ENCODE measurements at places on chromosomes 11 and 22.

- DNase-seq = no peak
These were observed 91.5 kb upstream of the BLID start for GRCh38 chr11:122207505-122207904.

DNA sequence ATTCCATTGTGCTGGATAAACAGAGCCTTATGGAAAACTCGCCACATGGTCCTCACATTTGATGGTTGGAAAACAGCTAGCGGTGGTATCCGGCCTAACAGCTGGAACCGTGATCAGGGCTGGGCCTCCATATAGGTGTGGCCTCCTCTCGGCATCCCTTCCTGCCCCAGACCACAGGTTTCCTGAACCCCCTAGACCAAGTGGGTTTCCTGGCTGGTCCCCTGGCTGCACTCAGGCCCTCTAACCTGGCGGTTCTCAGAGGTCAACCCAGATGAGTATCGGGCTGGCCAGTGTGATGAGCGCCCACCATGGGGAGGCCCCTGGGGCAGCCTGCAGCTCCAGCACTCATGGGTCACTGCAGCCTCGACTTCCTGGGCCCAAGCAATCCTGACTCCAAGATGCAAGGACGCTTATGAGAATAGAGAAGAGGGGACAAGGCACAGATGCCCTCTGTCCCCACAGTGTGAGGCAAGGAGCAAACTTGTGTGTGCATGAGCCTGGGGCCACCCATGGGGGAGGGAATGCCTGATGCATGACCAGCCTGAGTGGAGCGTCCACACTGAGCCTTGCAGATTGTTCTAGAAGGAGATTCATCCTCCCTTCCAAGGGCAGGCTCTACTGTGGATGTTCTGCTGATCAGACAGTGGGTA lies 53.4 kb upstream of the WNT7B start:
- DNase-seq = no peak

DNA sequence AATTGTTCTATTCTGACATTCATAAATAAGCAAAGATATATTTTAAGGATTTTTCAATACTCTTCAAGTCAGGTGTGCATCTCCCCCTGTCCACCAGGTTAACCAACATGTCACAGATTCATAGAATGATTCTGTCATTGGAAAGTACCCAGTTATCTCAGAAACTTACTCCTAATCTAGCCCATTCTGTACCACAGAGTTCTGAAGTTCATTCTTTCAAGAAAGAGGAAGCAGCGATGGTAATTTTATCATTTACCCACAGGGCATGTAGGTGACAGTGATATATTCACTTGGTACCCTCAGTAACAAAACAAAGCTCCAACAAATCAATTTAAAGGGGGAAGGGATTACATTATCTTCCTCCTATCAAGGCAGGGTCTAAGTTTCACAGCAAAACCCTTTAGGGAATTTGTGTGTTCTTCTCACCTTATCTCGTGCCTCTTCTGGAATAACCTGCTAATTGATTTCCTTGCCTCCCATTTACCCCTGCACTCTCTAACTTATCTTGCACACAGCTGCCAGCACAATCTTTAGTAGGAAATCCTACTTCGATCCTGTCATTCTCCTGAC lies 19.0 kb upstream of the MPPED2 start:
- no peak for DNase-seq

- no peak for DNase-seq
These were observed 90.4 kb downstream of the CWC15 start for GRCh38 chr11:94882931-94883330.

DNA sequence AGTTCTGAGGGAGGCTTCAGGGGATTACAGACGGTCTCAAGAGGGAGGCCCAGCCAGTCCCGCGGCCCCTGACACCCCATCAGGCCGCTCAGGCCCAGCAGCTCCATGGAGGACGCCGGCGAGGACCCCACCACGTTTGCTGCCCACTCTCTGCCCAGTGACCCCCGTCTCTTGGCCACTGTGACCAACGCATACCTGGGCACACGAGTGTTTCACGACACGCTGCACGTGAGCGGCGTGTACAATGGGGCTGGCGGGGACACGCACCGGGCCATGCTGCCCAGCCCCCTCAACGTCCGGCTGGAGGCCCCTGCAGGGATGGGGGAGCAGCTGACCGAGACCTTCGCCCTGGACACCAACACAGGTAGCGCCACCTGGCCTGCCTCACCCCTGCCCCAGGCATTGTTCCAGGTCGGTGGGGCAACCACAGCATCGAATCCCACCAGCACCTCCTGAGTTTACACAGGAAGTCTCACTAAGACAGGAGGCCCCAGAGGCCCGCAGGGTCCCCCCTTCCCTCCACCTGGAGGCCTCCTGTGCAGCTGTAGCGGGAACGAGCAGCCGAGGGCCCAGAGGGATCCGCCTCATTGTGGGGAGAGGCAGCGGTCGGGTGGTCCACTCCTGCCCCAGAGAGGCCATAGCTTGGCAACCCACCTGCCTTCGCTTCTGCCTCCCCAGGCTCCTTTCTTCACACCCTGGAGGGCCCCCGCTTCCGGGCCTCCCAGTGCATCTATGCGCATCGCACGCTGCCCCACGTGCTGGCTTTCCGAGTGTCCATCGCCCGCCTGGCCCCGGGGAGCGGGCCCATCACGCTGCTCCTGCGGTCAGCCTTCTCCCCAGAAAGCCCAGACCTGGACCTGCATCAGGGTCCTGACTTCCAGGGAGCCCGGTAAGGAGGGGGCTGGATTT lies 1.0 kb downstream of the PGGHG start:
- DNase-seq = no peak

DNA sequence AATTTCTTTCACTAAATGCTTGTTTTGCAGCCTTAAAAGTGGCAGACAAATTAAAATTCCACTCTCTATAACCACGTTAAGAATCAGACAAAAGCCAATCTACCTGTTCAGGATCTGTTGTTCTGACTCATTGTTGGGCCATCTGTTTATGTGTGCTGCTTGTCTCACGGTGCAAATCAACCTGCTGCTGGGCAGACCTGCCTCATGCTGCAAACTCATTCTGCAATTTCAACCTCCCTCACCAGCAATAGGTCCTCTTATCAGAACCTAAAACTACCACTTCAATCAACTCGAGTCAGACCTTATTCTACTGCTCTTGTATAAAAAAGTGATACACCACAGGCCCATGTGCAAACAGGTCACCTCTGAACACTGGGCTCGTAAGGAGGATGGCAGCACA lies 75.1 kb downstream of the LARGE2 start:
- no peak for DNase-seq

GRCh38 chr22:31046539-31047226 lies 34.4 kb upstream of the SMTN start:
- DNase-seq = no peak

- no peak for DNase-seq
These were observed 36.8 kb downstream of the POLR3H start for GRCh38 chr22:41507330-41508063.

- DNase-seq = no peak
These were observed 2.0 kb downstream of the PLXNB2 start for GRCh38 chr22:50305393-50305922.

- DNase-seq = no peak
These were observed 70.2 kb downstream of the MED15 start for GRCh38 chr22:20577549-20577975.

GRCh38 chr11:76159983-76160661 lies 46.2 kb downstream of the WNT11 start:
- no peak for DNase-seq

GRCh38 chr11:73761403-73761945 lies 600 bp upstream of the RAB6A start:
- no peak for DNase-seq

DNA sequence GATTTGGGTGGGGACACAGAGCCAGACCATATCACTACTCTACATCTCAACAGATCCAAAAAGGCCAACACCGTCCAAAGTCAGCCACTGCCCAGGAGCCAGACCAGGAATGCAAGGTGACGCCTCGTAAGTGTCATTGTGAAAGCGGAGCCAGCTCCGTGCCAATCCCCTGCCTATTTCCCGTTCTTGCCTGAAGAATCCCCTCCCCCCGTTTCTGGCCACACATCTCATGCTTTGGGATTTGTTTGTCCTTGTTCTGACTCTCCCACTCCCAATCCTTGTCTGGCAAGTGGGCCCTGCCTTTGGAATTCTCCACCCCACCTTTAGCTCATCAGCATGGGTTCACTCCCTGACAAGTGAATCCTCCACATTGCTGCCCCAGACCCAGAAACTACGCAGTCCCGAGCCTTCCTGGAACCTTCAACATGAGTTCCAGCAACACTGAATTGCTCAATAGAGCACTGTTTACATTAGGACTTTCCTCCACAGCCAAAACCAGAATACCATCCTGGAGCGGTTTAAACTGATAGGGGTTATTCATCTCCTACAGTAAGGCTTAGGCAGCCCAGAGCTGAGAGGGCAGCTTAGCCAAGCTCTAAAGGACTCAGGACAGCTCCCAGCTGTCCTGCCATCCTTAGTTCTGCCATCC lies 6.0 kb upstream of the SLC35C1 start:
- DNase-seq = no peak

- peak; percentile 31 for DNase-seq
These were observed 25.1 kb upstream of the RELT start for GRCh38 chr11:73350908-73351636.

DNA sequence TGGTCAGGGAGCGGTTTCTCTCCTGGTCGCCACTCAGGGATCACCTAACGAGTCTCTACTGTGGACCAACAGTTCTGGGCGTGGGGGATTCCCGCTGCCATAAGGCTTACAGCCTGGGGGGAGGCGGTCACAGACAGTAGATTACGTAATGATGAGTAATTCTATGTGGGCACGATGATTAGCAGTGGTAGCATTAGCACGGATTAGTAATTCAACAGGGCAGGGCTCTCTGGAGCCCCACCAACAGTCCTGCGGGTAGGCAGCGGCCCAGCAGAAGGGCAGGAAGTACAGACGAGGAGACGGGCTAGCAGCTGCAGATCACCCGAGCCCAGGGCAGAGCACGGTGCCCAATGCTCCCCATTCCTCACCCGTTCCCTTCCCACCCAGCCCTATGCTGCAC lies 3.6 kb downstream of the SHISAL1 start:
- DNase-seq = no peak

DNA sequence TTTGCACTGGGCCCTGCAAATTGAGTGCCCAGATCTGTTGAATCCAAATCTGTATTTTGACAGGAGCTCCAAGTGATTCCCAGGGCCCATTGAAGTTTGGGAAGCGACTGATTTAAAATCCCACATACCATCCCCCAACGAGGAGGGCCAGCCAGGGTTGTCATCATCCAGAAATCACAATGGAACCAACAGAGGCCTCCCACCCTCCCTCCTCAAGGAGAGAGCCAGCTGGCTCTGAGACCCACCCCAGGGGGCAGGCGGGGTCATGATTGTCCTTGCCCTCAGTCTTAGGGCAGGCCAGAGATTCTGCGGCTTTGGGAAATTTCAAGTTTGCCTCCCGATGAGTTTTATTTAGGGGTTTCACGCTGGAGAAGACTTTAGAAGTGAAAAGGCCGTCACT lies 358.2 kb downstream of the MN1 start:
- no peak for DNase-seq

DNA sequence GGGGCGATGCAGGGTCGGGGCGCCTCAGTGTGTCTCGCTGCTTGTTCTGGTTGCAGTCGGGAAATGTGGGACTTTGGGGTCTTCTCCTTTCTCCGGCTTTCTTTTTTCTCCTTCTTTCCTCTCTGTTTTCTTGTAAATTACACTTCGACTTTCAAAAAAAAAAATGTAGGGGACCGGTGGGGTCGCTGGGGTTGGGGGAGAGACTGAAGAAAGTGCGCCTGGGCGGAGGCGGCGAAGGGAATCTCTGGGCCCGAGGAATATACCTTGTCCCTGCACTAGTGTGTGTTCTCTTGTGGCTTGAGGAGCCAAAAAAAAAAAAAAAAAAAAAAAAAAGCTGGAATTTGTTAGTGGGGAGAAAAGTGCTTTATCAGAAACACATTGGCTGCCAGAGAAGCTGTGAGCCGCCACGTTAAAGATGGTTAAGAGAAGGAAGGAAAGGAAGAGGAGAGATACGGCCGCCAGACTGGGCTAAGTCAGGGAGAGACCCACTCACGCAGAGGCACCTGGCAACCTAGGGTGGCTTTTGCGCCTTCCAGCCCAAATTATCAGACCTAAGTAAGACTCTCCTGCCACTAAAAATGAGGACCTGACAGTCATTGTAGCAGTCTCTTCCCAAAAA lies 8.4 kb upstream of the FLI1 start:
- no peak for DNase-seq

GRCh38 chr22:23088199-23088604 lies 17.9 kb downstream of the GNAZ start:
- no peak for DNase-seq

DNA sequence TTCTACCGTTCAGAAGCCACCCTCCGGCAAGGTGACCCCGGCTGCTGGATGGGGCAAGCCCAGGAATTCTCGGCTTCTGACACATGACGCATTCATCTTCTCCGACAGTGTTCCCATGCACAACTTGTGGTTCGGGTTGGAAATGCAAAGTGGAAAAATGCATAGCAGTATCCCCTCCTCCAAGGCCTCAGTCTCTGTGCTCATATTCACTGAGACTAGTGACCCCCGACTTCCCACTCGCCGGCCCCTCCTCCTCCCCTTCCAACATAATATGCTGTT lies 70.0 kb upstream of the NTM start:
- DNase-seq = no peak

GRCh38 chr11:86245369-86246292 lies 1.1 kb downstream of the EED start:
- DNase-seq = no peak

DNA sequence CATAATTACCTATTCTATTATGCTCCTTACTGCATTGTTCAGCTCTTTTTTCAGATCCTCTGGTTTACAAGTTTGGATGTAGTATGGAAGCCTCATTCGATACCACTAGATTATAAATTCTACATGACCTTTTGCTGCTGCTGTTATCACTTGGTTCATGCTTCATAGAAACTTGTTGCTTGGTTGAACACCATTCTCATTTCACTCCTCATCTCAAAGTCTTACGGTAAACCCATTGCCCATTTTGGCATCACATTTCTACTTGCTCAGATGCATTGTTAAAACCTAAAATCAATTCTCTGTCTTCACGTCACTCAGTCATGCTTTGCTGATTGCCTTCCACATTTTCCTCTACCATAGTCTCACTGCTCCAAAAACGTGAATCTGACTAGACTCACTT lies 155.5 kb upstream of the DDI1 start:
- DNase-seq = no peak

- DNase-seq = no peak
These were observed 4.6 kb downstream of the BID start for GRCh38 chr22:17769716-17770082.

DNA sequence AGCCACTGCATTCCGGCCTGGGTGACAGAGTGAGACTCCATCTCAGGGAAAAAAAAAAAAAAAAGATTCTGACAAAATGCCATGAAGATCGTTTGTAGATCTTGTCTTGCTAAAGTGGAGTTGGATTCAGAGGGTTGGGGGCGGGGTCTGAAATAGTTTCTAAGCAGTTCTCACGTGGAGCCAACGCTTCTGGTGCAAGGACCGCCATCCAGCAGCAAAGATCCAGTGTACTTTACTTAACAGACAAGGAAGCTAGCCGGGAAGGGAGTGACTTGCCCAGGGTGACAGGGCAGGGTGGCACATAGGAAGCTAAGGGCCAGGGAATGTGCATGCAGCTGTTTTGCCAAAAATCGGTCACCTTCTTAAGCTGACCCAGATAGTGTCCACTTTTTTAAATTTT lies 27.4 kb downstream of the APOL1 start:
- no peak for DNase-seq

- no peak for DNase-seq
These were observed 24.4 kb upstream of the CASP4 start for GRCh38 chr11:104992781-104993180.

Data from stimulated activated CD4-positive, alpha-beta T cell treated with anti-CD3 and anti-CD28 coated beads, TNF-alpha, amount 100 ng/mL, for 1 hour (primary cell).